Suppressor macrophage treated with lipopolysaccharide for 4 hours (primary cell): ENCODE measurements at places on chromosomes 11 and 22.

DNA sequence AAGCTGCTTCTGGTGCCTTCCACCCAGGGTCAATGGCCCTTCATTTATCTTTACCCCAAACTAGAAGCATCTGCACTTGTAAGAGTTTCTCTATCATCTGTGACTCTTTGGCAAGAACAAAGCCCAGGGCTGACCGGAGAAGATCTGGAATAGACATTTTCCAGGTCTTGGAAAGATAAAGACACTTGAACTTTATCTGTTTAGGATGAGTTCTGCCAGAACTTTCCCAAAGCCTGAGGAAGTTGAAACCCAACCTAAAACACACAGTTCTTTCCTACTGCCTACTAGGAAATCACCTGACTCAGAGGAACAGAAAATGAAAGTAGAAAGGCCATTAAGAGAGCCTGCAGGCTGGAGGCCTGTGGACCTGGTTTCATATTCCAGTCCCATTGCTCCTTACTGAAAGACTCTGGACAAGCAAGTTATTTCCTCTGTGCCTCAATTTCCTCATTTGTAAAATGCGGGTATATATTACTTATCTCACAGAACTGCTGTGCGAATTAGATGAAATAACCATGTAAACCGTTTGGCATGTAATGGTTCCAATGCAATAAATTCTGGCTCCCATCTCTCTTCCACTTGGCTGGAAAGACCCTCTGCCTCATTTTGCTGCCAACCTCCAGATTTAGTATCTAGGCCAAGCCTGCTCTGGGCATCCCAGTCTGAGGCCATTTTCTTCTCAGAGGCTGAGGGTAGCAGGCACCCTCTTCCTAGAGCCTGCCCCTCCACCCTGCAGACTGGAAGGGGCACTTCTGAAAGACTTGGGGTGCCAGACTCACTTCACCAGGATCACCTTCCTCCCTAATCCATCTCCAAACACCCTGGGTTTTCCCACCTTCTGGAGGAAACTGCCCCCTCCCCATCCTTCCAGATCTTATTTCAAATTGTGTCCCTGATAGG, 1.2 kb downstream of the UBE2L6 start:
- DNase-seq, result peak; percentile 93

DNA sequence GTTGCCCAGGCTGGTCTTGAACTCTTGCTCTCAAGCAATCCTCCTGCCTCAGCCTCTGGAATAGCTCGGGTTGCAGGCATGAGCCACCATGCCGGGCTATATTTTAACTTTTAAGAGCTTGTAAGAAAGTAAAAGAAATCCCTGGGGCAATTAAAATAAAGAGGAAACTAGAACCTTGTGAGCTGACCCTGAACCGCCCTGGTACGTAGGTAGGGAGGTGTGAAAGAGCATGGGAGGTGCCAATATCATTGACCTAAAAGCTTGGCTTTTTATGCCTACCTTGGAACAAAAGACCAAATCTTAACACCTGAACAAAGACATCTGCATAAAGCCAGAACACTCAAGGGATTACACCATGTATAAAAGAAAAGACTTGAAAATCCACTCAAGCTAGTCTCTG, 595.1 kb downstream of the SOX6 start:
- no peak for DNase-seq

DNA sequence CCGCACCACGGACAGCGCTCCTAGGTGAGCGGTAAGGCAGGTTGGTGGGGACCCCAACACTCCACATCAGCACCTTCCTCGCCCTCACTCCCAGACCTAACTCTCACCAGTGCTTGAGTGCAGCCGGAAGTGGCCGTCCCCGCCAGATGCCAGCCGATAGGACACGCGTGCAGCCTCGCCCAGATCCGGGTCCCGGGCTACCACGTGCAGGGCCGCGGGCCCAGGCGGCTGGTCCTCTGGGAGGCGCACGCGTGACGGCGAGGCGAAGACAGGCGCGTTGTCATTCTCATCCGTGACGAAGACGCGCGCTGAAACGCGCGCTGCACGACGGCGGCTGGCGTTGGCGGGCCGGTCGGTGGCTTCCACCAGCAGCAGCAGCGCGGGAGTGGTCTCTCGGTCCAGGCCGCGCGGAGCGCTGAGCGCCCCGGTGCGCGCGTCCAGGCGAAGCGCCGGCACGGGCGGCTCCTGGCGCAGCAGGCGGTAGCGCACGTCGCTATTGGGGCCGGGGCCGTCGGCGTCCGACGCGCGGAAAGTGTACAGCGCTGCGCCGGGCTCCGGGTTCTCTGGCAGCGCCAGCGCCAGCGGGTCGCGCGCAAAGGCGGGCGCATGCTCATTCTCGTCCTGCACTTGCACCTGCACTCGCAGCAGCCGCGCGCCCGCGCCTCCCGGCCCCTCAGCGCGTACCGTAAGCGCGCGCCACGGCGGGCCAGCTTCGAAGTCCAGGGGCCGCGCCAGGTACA, 10.8 kb upstream of the TPP1 start:
- no peak for DNase-seq

DNA sequence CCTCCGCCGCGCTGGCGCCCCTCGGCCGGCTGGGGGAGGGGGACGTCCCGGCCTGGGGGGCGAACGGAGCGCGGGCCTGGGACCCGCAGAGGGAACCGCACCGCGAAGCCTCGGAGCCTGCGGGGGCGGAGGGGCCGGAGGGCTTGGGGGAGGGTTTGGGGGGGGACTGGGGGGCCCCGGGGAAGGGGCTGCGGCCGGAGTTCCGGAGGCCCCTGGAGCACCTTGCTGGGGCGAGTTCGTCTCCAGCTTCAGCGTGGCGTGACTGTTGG, 261 bp upstream of the SCT start:
- no peak for DNase-seq

DNA sequence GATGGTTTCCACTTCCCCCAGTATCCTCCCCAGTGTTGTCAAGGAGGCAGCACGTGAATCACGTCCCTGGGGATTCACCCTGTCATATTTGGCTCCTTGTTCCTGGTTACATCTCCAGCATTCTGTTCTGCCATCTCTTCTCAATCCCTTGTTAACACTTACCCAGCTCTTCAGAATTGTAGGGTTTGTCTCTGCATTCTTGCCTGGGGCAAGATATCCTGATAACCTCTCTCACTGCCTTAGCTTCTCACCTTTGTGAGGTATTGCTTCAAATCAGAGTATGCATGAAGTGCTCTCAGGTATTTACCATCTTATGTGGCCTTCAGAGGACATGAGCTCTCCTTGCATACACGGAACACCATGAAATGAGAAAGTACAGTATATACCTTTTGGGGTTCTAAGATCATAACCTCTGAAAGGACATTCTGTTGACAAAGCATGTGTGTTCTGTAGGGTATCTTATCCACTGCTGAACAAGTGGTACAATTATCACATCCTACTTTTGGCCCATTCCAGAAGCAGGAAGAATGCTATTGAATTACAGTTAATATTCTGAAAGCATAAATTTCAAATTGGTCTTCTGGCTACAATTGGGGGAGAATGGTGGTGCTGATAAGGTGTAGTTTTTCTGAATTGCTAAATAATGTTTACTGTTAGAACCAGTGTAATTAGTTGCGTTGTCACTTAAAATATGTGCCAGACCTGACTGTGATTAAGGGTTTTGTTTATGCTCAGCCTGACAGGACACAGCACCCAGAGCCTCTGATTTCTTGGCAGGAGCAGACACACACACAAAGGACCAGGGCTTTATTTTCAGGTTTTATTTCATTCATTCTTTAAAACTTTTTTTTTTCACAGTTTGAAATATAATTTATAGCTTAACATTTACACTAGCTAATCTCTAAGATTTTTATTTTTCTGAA, 32.7 kb downstream of the VSTM5 start:
- no peak for DNase-seq

DNA sequence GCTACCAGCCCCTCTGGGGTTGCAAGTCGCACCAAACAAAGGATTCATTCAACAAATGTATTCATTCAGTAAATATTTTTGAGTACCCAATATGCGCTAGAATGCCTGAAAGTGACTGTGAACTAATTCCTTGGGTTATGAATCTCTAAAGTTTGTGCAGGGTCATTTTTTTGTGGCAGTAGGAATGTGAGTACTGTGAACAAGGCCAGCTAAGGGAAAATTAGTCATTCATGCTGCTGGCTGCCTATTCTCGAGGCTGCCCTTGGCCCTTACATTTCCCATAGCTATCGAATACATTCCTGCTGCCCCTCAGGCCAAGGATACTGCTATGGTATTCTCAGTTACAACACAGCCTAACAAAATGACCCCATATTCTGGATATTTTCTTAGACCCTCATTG, 141.6 kb downstream of the TRPC6 start:
- no peak for DNase-seq

DNA sequence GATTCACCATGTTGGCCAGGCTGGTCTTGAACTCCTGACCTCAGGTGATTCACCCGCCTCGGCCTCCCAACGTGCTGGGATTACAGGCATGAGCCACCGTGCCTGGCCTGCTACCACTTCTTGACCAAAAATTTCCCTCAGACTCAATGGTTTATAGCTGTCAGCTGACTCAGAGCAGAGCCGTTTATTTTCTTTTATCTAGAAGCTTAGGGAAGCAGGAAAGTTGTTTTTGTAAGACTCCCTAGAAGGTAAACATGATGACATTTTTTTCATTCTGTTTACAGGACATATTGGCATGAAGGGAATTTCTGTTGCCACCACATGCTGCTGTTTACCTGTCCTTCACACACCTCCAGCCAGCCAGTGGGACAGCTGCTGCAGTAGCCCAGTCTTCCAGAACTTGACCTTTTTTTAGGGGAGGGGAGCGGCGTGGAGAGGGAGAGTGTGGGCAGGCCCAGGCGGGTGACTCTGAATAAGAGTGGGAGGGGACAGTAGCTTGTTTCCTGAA, 56.1 kb upstream of the PTPRJ start:
- DNase-seq, result peak; percentile 48

DNA sequence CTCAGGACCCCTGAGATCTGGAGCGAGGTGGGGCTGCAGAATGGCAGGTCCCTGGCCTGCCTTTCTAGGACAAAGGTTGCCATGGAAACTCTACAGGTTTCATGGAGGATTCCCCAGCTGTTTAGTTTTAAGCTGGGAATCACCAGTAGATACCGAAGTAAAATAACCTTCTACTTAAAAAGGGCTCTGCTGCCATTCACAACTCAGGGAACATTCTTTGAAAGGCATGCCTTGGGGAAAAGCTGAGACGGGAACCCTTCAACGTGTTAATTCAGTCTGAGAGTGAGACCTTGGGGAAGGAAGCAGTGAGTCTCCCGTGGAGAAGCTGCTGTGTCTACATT, 493.3 kb downstream of the BRD1 start:
- no peak for DNase-seq

DNA sequence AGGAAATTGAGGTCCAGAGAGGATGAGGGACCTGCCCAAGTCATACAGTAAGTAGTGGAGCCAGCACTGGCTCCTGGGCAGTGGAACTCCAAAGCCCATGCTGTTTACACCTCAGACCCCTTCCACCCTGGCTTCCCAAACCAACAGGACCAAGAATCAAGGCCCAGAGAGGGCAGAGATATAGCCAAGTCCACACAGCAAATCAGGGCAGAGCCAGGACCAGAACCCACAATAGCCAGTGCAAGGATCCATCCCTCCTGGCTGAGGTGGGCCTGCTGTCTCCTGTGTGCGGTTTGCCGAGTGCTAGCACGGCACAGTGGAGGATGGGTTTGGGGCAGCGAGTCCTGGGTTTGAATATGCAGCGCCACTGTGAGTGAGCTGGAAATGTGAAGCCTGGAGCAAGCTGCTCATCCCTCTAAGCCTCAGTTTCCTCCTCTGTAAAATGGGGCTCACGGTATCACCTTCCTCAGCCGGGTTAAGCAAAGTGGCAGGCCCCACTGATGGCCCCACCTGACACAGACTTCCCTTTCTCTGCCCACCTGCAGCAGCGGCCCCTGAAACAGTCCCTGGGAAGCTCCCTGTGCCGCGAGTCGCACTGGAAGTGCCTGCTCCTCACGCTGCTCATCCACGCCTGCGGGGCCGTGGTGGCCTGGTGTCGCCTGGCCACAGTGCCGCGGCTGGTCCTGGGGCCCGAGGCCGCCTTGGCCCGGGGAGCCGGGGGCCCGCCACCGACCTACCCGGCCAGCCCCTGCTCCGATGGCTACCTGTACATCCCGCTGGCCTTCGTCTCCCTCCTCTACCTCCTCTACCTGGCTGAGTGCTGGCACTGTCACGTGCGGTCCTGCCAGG, 2.3 kb downstream of the TMEM151A start:
- no peak for DNase-seq

DNA sequence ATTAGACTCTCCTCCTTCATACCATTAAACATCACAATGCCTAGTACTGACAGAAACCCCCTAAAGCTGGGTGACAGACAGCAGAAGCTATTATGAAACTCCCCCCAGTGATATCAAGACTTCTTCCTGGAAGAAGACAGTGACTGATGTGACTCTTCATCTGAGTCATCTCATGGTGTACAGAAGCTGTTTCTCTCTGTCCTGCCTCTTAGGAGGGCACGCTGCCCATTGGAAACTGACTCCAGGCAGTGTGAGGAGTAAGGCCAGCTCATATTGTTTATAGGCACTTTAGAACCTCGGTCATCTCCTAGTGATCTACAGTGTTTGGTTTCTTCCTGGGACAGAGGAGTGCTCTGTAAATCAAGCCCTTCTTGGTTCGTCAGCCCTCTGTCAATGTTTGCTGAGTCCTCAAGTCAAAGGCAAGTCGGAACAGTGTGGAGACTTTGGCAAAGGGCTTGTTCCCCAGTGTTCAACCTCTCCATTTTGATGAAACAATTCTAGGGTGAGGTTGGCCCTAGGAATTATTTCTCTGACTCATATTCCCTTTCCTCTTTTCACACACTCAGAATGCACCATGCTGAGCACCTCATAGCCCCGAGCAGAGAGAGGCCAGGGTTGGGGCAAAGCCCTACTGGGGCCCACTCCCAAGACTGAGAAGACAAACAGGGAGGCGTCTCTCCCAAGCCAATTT, 172.5 kb upstream of the TMEM45B start:
- no peak for DNase-seq

DNA sequence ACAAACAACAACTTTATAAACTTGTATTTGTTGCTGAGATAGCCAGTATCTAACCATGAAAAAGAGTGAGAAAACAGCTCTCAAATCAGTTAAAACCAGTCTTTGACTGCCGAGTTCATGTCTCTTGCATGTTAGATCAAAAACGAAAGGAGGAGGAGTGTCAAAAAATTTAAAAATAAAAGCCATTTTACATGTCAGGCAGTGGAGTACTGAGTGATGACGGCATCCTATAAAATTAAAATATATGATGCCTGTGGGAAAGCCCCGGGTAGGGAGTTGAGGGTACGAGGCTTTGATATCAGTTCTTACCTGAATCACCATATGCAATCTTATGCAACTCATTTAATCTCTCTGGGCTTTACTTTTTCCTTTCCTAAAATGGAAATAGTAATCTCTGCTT, 117.3 kb downstream of the ETS1 start:
- no peak for DNase-seq

- DNase-seq, result no peak
These were observed 11.4 kb downstream of the RBM4 start for GRCh38 chr11:66649903-66650302.
